ENCODE measurements at places on chromosomes 6 and 20. TPM values are rescaled to one million over a fixed set of nuclear protein-coding genes. Genes with fewer than 3 reads are reported as not detected.
A peak's percentile ranks its signal among the peaks of the same experiment; 100 is the strongest.

DNA sequence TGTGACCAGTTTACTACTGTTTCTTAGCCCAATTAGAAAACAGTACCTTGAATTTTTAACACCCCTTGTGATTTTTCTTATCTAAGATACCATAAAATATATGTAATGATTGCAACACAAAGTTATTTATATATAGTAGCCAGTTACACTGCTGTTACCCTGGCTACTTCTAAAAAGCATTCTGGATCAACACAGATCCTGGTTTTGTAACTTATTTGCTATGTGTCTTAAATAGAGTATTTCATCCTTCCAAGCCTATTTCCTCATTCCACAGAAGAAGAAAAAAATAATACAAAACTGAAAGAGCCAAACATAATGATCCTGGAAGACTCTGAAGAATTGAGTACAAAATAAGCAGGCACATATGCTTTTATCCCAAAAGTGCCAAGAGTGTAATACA lies 19.0 kb upstream of the GSTA4 start:
- no peak for DNase-seq

GRCh38 chr6:139833592-139833991 lies 459.1 kb upstream of the CITED2 start:
- no peak for DNase-seq

DNA sequence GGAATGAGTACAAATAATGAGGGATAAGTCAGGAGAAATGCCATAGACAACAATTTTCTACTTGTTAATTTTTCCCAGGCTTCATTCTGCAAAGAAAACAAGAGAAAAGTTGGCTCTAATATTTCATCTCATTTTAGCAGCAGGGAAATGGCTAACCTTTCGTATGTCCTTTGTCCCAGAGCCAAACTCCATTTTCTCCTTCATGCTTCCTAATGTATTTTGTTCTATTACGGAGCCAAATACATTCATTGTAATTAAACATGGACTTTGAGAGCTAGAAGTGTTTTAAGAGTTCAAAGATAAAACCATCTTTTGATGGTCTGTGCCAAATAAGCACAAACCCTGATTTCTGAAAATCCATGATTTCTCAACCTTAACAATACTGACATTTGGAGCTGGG lies 136.9 kb downstream of the PTCHD4 start:
- no peak for DNase-seq

DNA sequence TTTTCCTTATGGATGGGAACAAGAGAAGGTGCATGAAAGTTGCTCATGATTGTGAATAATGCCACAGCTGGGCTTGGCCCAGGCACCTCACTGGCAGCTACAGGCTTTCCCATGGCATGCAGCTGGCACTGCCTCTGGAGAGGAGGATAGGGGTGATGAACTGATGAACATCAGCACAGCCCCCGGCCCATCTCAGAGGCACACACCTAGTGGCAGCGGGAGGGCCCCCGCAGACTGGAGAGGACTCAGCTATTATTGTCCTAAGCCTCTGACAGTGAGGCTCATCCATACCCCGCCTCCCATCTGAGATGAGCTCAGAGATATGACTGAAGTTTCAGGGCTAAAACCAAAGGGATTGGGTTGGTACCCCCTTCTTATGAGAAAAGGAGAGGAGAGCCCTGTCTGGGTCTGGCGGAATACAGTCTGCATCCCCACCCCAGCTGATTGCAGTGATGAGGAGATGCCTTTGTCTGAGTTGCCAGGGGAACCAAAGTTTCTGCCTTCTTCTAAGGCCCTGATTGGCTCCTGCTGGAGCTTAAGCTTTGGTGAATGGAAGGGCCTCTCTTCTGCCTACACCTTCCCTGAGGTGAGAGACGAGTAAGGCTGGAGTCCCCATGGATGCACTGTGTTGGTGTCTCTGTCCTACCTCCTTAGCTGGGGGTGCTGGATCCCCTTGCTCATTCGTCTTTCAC lies 27.6 kb upstream of the EPB41L1 start:
- DNase-seq, result no peak

DNA sequence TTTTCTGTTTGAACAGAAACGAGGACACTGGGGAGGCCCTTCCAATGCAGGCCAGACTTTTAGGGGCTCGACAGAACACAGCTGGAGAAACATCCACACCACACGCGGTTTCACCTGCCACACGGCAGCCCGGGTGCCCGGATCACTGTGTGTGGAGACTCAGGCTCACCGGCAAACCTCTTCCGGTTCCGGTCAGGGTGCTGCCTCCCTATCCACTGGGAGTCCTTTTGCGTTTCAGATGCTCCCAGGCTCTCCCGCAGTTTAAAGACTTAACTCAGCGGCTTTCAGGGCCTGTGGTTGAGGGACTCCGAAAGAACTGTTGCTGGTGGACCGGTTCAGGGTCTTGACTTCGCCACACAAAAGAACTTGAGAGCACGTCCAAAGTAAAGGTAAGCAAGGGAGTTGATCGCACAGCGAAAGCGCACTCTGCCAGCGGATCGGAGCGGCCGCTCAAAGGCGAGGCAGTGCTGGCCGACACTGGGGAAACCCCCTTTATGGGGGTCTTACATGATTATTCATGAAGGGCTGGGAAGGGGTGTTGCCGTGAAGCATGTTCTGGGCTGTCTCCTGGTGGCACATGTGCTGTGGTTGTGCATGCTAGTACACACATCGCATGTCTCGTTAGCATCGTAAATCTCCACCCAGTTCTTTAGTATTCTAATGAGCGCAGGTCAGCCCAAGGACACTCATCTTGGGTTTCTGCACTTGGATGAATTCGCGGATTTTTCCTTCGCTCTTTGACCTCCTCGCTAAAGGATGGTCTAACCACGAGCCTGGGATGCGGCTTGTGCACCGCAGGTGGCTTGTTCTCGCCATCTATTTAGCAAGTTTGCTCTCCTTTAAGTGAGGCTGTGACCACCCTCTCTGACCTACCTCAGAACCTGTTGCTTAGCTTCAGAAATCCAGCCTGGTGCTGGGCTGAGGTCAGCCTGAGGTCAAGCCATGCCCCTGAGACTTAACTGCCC lies 180.3 kb downstream of the CDH26 start:
- no peak for DNase-seq

DNA sequence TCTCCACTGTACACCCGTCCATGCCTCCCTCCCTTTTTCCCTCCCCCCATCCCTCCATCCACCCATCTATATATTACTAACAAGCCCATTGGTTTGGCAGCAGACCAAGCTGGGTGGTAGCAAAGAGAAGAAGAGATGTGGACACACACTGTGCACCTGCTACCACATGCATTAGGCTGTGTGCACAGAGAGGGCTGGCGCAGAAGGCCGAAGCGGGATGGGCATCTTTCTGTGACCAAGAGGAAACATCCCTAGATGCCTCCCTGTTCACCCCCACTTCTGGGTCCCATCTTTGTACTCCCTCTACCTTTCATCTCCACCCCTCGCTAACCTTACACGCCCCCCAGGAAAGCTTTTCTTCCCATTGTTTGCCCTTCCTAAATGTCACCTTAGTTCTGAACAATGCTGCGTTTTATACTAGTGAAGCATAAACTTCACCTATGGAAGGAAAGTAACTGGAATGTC lies 64.9 kb upstream of the AFDN start:
- DNase-seq, result no peak

GRCh38 chr6:81895511-81896185 lies 143.2 kb upstream of the TENT5A start:
- DNase-seq, result no peak

DNA sequence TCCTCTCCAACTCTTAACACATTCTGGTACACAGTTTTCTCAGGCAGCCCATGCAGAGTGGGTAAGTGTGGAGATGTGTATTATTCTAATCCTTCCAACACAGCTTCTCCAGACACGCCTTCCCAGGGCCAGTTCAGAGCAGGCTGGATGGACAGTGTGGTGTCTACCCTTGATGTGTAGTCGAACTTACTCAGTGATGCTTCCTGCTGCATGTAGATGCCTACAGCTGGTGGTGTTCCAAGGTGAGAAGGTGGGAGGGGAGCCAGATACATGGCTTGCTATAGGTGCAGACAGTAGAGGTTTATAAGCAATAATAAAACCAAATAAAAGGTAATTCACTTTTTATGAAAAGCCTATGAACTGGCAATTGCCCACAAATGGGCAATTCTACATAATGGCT lies 104.0 kb downstream of the QRSL1 start:
- no peak for DNase-seq

DNA sequence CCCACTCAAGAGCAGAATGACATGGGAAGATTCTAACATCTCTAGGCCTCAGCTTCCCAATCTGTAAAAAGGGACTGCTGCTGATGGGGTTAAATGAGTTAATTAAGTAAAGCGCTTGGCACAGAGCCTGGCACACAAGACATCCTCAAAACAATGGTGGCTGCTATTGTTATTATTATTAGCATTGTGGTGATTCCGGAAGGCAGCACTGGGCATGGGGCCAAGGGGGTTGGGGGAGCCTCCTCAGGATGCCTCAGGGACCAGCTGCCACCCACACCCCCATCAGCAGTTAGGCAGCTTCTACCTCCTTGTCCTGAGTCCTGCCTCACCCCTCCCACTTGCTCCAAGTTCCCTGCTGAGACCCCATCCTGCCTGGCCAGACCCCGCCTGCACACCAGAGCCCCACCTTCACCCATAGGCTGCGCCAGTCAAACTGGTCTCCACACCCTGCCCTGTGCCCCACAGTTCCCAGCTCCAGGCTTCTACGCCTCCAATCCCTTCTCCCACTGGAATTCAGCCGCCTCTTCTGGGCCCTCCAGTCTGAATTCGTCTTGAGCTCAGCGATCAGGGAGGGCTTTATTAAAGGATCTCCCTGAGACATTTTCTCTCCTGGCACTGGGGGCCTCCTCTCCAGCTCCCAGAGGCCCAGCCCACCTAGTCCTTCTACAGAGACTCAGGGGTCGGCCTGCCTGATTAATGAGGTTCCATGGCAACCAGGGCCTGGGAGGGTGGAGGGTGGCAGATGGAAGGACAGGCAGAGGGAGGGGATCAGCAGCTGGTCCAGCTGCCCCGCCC lies 1.5 kb downstream of the E2F1 start:
- no peak for DNase-seq

GRCh38 chr6:26312501-26313397 lies 52.2 kb upstream of the BTN3A2 start:
- DNase-seq, result peak; percentile 81

The MACROD2 gene
- 1.4 TPM for total RNA-seq

DNA sequence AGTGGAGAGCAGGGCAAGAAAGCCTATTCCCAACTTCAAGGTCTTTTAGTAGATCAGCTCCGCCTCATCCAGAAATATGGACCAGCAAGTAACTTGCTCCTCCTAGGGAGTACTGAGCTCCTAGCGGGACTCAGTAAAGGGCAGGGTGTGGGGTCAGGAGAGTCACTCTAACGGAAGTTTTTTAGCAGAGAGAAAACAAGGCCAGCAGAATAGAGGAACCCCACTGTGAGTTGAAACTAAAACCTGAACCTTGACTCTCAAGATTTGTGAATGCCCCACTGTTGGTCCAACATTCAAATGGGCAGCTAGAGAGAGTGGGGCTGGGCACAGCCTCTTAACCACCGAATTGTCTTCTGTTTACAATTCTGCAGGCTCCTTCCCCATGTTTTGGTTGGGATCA lies 244.8 kb downstream of the FARS2 start:
- no peak for DNase-seq

DNA sequence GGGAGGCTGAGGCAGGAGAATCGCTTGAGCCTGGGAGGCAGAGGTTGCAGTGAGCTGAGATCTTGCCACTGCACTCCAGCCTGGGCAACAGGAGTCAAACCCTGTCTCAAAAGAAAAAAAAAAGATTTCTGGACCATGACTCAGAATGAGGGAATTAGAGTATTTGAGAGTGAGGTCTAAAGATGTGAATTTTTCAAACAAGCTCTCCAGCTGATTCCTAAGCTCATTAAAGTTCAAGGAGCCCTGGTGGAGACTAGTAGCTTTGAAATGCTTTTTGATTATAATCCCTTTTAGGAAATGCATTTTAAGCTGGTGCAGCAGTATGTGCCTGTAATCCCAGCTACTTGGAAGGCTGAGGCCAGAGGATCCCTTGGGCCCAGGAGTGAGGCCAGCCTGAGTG lies 21.8 kb upstream of the SRF start:
- DNase-seq, result no peak

The TGM2 gene
- 53.4 TPM for total RNA-seq

DNA sequence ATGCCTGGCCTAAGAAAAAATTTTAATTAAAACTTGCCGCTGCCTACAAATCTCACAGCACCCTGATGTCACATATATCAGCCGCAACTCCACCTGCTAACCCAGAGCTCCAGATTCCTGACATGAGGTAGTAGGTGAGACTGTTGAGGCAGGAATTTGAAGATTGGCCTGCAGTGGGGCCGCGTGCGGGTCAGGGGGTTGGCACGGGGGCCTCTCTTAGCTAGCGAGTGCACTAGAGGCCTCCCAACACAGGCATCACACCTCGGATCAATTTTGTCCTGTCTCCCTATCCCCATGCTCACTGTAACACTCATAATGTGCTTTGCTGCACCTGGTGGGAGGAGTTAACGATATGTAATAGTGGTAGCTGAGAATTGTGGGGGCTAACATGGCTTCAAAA lies 349.8 kb downstream of the CDC5L start:
- no peak for DNase-seq

The JPH2 gene
- 14.2 TPM for total RNA-seq

The MYO6 gene
- total RNA-seq, result 49.8 TPM

GRCh38 chr20:60718743-60719480 lies 533.1 kb upstream of the CDH4 start:
- DNase-seq, result no peak

DNA sequence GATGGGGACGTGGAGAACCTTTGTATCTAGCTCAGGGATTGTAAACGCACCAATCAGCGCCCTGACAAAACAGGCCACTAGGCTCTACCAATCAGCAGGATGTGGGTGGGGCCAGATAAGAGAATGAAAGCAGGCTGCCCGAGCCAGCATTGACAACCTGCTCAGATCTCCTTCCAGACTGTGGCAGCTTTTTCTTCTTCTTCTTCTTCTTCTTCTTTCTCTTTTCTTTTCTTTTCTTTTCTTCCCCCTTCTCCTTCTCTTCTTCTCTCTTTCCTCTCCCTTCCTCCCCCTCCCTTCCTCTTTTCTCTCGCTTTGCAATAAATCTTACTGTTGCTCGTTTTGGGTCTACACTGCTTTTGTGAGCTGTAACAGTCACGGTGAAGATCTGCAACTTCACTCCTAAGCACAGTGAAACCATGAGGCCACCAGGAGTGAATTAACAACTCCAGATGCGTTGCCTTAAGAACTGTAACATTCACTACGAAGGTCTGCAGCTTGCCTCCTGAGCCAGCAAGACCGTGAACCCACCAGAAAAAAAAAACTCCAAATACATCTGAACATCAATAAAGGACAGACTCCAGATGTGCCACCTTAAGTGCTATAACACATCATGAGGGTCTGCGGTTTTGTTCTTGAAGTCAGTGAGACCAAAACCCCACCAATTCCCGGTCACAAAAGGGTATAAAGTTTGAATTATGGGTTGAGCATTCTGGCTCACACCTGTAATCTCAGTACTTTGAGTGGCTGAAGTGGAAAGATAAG lies 19.6 kb upstream of the SERPINB1 start:
- no peak for DNase-seq

The TRAPPC3L gene
- not detected for total RNA-seq

The LSM2 gene
- 23.8 TPM for total RNA-seq

- no peak for DNase-seq
Observed at GRCh38 chr6:15109338-15110090, 136.4 kb upstream of the JARID2 start.

- DNase-seq, result peak; percentile 41
Observed at GRCh38 chr6:127554435-127555006, 22.5 kb upstream of the C6orf58 start.
